ENCODE measurements at places on chromosomes 1 and 21.

GRCh38 chr1:244862354-244862698 is 2.0 kb downstream of the HNRNPU start:
- DNase-seq = no peak

DNA sequence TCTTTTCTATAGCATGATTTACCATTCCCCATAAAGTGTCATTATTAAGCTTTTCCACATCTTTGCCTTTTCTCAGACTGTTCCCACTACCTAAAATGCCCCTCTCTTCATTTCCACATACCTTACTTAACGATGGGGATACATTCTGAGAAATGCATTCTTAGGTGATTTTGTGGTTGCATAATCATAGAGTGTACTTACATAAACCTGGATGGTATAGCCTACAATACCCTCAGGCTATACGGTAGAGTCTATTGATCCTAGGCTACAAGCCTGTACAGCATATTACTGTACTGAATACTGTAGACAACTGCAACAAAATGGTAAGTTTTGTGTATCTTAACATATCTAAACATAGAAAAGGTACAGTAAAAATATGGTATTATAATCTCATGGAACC is 54.8 kb upstream of the MUTYH start:
- DNase-seq = no peak

DNA sequence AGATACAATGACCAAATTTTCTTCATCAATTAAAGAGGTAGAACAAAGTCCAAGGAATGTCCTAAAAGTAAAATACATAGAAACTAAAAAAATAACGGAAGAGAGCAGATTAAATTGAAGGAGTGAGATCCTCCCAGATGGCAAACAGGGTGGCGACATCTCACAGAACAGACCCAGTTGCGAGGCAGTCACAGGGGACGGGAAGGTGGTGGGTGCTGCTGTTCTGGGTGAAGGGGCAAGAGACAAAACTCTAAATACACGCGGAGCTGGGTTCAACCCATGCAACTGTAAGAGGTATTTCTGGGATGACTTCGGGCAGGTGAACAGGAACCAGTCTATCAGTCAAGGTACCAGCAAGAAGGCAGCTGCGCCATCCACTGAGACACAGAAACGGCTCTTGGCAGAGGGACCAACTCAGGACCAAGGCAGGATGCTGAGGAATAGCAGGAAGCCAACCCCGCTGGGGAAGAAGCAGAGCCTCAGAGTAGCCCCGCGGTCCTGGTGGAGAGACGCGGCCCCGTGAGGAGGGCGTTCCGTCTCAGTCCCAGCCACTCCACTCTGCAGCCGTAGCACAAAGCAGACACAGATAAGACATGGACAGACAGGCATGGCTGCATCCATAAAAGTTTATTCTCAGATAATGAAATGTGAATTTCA is 32.2 kb downstream of the WDR4 start:
- no peak for DNase-seq

GRCh38 chr1:7383671-7384520 is 387.2 kb upstream of the VAMP3 start:
- DNase-seq = no peak

- no peak for DNase-seq
Measured at GRCh38 chr1:239434181-239434580, 47.8 kb downstream of the CHRM3 start.

DNA sequence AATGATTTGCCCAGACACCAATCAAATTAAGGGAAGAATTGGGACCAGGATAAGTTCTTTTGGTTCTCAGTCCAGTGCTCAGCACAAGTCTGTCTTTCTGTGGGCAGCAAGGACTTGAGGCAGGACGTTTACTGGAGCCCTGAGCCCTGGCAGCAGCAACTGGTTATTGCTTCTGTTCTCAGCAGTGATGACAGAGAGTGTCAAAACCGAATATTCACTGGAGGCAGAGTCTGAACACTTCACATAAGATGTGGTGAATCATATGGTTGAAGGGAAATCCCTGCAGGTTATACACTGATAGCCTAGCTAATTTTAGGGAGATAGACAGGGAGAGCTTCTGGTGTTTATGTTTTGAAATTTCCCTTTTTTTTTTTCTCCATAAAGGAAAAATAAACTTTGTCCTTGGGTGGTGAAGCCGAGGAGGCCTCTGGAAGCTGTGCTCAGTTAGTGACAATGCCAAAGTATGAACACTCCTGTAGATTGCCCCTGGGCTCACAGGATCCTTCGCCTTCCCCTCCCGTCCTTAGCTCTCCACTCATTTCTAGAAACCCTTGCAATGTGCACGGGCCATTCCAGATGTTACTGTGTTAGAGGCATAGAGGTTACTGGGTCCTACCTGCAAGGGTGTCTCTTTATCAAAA is 26.3 kb upstream of the TSPAN2 start:
- no peak for DNase-seq

DNA sequence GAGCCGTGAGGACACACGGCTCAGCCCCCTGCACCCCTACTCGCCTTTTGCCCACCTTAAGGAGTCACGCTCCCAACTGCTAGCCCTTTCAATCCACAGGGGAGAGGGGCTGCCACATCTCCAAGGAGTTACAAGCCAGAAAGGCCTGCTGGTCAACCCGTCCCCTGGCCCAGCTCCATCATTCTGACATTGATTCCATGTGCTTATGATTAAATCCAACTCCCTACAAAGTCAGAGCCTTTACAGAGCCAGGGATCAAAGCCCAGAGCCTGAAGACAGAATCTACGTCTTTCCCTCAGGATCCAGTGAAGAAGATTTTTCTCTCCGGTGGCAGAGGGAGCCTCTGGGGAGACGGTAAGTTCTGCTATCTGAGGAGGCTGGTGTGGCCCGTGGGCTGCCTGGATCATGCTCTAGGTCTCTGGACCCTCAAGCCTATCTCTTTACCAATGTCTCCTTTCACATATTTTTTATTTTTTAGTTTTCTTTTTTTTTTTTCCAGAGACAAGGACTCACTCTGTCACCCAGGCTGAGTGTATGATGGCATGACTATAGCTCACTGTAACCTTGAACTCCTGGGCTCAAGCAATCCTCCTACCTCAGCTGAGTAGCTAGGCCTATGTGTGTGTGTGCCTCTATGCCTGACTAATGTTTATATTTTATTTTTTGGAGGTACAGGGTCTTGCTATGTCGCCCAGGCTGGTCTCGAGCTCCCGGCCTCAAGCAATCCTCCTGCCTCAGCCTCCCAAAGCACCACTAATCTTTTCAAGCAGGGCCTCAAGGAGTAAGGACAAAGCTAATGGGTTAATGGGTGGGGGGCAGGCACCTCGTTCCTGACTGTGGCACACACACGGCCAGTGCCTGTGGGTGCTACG is 61.3 kb downstream of the SLC66A1 start:
- DNase-seq = no peak

DNA sequence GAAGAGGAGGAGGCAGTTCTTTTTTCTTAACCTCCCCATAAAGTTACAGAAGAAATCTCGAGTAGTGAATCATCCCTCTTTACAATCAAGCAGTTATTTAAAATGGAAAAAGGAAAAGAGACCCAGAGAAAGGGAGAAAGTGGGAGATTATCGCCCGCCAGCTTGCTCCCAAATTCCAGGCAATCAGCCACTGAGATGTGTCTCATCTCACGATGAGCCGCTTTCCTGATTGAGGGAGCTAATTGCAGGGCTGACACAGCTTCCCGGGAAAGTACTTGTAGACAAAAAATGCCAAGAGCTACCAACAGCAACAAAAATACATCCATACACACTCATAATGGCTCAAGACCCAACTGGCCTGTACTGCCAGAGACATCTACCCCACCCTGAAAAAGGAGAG is 191.6 kb upstream of the ZC3H12A start:
- DNase-seq = no peak

- no peak for DNase-seq
Measured at GRCh38 chr1:44829506-44830384, 13.3 kb downstream of the PTCH2 start.

GRCh38 chr1:47505267-47505666 is 67.4 kb downstream of the FOXD2 start:
- DNase-seq = no peak

DNA sequence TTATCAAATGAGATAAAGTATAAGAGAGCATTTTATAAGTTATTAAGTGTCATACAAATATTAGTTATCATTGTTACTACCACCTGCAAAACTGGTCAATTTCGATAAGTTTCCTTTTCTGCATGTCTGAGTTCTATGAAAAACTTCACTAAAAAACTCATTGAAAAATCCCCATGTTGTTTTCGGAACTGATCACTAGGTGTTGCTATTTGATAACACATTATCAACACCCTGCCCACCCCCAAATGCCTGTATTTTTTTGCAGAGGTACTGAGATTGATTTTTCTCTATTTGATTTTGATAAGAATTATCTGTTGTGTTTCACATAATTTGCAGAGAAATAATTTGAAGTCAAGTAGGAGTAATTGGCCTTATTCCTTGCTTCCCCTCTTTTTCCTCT is 22.1 kb upstream of the DISP1 start:
- no peak for DNase-seq

DNA sequence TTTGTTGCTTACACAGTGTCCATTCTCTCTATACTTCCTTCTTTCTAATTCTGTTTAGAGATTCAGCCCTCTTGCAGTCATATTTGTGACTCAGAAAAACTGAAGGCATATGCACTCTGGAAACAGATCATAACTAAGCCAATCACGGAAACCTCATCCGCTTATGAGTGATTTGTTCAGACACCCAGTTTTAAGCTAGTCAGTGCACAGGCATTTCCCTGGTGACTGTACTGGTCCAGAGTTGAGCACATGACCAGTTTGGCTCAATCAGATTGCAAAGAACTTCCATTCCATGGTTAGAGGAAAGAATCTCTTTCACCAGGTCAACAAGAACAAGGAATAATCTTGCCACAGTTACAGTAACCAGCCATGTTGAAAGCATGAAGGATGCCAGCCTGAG is 69.2 kb upstream of the SGIP1 start:
- no peak for DNase-seq

GRCh38 chr1:194723067-194723466 is 1536.7 kb upstream of the B3GALT2 start:
- no peak for DNase-seq

DNA sequence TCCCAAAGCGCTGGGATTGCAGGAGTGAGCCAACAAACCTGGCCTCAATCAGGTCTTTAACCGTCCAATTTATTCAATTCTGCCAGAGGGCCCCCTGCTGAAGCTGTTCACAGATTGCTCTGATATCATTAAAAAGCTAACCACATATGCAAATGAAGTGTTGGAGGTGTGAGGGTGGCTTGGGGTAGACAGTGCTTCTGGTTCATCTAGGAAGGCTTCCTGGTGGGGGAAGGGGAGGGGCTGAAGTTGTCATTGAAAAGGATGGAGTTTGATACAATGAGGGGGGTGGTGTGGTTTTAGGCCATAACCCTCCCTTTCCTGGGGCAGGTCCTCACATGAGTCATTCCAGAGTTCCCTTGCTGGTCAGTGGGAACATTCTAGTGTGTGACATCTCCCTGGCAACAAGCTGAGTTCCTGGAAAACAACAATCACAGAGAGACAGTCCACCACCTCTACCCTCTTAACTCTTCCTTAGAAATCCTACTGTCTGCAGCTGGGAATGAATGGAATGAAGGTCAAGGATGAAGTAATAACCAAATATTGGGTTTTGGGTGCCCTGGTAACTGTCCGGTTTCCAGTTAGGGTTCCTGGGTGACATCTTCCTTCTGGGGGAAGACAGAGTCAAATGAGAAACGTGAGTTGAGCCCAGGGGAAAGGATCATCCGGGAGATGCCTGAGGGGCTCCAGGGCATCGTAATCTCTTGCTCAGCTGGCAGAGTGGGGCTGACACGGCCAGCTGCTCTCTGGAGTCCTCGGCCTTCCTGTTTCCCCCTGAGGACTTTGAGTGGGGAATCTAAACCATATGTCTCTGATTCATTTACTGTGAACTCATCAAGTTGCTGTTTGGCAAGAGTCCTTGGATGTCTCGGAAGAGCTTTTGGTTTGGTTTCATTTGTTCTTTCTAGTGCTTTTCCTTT is 32.2 kb downstream of the BATF3 start:
- DNase-seq = no peak

GRCh38 chr1:44321466-44321865 is 33.6 kb downstream of the ERI3 start:
- DNase-seq = no peak

DNA sequence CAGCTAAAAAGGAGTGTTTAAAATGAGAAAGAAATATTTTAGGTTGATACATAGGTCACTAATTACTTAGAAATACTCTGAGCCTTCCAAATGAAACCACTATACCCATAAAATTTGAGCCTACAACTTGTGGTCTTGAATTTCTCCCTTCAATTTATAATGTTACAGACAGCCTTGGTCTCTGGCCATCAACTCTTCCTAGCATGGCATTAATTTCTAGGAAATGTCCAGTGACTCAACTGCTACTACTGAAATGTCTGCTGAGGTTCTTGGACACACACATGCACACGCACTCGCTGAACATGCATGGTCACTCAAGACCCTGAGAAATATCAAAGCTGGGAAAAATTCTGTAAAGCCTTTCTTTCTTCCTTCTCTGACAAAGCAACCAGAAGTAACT is 61.1 kb upstream of the SAMSN1 start:
- DNase-seq = no peak

DNA sequence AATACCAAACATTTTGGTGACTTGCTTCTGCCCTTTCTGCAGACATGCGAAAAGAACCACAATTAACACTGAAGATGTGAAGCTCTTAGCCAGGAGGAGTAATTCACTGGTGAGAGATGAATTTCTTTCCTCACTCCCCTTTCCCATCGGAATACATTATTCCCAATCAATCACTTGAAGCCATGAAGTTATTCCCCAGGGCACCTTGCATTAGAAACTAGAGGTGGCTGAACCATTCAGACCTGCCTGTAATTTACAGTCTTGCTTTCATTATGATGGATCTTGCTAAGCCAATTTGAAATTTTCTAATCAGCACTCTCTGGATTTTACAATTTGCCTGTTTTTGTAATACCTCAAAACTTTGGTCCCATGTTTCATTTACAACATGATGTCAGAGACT is 9.5 kb upstream of the CORT start:
- DNase-seq = no peak

GRCh38 chr1:8736927-8737326 is 80.5 kb downstream of the RERE start:
- no peak for DNase-seq

Data from stimulated activated CD8-positive, alpha-beta memory T cell treated with anti-CD3 and anti-CD28 coated beads, Interleukin-12 subunit alpha, Interleukin-12 subunit beta, amount 100 ng/mL, for 4 hours (primary cell).